ENCODE measurements at places on chromosomes 11 and 22.

DNA sequence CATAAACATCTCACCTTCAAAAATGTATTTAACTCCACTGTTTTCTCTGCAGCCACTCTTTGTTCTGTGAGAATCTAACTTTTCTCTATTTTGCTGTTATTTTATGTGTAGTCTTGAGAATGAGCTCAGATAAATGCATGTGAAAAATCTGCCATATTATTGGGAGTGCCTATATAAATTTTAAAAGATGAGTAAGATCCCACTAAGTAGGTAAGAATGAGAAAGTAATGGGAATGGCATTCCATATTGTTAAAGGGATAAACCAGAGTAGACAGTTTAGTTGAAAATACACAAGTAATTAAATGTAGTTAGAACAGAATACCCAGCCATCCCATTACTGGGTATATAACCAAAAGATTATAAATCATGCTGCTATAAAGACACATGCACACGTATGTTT lies 817.2 kb downstream of the FAM181B start:
- no peak for DNase-seq

- DNase-seq, result no peak
Measured at GRCh38 chr11:36090356-36091109, 146.7 kb downstream of the LDLRAD3 start.

DNA sequence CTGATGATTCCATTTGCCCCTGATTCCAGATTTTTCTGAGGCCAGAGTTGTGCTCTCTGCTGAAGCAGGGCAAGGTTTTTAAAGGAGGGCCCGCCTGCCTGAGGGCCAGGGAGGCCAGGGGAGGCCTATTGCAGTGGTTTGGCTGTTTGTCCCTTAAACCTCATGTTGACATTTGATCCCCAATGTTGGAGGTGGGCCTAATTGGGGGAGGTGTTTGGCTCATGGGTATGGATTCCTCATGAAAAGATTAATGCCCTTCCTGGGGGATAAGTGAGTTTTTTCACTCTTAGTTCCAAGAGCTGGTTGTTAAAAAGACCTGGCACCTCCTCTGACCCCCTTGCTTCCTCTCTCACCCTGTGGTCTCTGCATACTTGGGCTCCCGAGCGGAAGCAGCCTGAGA lies 9.2 kb downstream of the GAL3ST3 start:
- DNase-seq, result no peak

DNA sequence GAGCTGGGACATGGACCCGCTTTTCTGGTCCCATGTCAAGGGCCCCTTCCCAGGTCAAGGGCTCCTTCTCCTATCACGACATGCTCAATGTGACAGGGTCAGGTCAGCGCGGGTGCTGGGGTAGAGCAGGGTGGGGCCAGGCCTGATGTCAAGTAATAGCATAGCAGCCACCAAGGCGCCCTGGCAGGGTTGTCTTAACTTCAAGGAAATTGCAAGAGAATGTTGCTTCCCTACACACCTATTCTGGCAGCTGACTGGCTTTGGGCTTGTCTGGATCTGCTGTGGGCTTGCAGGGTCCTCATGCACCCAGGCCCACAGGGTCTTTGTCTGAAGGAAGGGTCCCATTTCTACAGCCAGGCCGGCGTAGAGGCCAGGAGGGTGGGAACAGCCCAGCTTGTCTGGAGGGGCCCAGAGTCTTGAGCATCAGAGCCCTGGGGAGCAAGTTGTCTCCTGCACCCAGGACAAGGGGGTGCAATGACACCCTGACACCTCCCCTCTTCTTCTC lies 71.4 kb downstream of the BUD13 start:
- DNase-seq, result no peak

GRCh38 chr11:14358729-14359439 lies at the start of gene RRAS2:
RRAS2 (minus strand) TSS chr11:14359183; CDS start chr11:14358870, 313 bp downstream.
- peak; percentile 45 for DNase-seq

- DNase-seq, result no peak
Measured at GRCh38 chr11:69919659-69920344, 100.6 kb upstream of the FGF3 start.

DNA sequence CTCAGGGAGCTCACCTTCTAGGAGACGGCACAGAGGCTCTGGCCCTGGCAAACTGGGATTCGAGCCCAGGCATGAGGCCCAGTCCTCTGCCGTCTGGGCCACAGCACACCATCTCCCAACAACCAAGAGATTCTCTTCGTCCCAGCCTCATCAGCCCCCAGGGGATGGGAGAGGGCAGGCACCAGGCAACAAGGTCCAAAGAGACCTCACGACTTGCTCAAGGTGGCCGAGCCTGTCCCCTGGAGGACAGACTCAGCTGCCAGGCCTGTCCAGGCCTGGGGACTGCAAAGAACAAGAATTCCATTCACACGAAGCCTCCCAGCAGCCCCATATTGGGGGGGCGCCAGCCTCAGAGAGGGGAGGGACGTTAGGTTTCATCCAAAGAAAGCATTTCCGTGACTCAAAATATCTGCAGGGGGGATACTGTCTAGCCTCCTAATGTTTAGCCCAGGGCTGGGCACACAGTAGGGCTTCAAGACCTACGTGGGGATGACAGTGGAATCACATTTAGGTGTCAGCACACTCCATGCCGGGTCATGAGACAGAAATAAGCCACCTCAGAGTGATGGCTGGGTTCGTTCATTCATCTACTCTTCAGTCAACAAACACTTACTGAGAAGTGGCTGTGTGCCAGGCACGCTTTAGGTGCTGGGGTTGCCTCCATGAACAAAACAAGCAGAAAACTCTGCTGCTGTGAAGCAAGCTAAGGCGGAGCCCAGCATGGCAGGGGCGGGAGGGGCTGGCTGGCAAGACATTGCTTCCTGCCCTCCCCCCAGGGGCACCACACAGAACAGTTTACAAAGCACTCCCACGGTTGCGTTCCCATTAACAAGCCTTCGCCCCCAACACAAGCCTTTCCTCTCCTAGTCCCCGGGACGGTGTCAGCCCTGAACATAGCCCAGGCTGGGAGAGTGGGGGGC lies 1.2 kb downstream of the CARNS1 start:
- DNase-seq, result no peak

DNA sequence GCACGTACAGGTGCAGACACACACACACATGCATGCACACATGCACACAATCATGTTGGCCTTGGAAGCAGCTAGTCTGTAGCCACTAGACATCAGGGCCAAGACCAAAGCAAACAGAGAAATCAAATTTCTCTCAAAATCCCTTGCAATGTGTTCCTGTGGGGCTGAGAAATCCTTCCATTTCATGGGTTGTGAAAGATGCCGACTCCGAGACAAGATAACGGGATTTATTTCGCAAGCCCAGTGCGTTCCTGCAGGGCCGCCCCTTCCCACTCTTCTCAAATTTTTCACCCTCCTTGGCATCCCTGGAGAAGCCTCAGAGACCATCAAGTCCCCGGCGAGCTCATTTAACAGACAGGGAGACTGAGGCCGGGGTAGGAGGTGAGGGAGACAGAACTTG lies 366.7 kb downstream of the MN1 start:
- no peak for DNase-seq

DNA sequence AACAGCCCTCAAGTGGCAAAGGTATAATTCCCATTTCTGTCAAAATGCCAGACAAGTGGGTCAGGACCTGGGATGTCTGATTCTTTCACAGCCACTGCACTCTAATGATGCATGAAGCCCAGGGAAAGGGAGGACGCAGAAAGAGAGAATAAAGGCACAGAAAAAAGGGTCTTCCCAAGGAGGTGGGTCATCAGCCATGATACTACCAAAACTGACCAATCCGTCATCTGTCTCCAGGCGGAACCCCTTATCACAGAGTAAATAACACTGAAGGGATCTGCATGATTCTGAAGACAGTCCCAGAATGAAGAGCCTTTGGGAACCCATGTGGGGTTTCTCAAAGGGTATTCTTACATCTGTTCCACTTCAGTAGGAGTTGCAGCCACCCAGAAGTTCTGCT lies 73.8 kb upstream of the OPCML start:
- DNase-seq, result no peak

DNA sequence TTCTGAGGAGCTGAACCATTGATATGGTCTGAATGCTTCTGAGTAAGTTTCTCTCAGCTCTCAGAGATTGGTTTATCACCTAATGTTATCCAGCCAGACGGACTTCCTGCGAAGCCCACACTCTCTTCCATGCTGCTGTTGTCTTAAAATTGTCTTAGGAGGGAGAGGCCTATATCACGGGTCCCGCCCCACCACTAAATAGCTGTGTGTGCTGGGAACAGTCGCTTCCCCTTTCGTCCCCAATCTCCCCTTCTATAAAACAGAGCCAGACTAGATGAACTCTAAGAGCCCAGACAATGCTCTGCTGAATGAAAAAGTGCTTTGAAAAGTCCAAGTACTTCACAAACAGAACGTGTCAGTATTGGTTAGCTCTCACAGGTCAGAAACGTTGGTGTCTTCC lies 81.4 kb upstream of the AKIP1 start:
- no peak for DNase-seq

- no peak for DNase-seq
Measured at GRCh38 chr11:34151166-34151565, 45.7 kb downstream of the NAT10 start.

DNA sequence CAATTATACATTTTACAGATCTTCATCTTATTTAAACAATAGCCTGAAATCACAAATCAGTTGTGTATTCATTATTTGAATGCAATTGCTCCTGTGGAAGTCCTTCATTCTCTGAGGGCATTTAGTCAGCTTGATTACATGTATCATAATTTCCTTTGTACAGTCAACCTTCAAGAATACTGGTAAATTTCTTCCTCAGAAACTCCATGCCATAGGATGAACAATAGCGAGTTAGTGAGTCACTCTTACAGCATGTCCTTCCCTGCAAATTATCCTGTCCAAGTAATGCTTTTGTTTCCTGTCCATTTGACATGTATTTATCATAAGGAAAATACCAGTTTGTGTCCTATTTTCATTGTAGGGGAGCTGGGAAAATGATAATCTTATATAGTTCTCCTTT lies 3.8 kb downstream of the OR10S1 start:
- DNase-seq, result no peak

- no peak for DNase-seq
Measured at GRCh38 chr11:92295175-92296137, 70.8 kb downstream of the FAT3 start.
